Peyer's patch (tissue), 4 donors: ENCODE measurements at places on chromosomes 5 and 9. TPM values are rescaled to one million over a fixed set of nuclear protein-coding genes. Genes with fewer than 3 reads are reported as not detected.

DNA sequence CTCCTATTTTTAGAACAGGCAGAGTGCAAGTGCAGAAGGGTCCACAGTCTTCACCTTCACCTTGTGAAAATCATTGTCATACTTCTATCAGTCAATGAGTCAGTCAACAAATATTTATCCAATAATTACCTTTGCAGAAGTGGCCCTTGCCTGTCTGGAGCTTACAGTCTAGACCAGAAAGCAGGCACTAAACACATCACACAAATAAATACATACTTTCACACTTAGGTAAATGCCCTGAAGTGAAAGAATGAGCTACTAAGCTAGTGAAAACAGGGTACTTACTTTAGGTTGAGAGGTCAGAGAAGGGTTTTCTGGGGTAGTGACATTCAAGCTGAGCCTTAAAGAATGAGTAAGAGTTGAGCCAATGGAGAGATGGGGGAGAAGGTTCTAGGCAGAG is 421.9 kb upstream of the ADAMTSL1 start:
- H3K4me3 ChIP-seq: no peak overlapping the region
- no peak for DNase-seq
- no peaks in the 10 kb centered on the region for H3K27me3 ChIP-seq

DNA sequence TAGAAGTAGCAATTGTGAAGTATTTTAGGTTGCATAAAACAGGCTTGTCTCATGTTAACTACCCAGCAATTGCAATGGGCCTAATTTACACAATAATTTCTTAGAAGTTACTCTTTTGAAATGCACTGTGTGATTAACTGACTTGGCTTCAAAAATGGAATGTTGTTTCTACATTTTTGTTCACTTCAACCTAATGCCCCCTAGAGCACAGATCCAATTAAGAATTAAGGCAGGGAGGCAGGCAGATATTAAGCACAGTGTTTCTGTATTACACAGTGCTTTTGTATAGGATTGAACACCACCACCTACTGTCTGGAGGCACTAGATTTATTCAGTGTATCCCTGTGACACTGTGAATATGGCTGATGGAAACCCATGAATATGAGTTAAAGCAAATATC is 302.1 kb downstream of the FBXL17 start:
- H3K4me1 ChIP-seq: no peaks in the 10 kb centered on the region
- no peak overlapping the region for H3K27ac ChIP-seq
- H3K4me3 ChIP-seq: no peak overlapping the region
- no peak for DNase-seq
- H3K36me3 ChIP-seq: no peaks in the 10 kb centered on the region
- no peaks in the 10 kb centered on the region for H3K27me3 ChIP-seq

TMEM174 gene
- not detected for total RNA-seq

DNA sequence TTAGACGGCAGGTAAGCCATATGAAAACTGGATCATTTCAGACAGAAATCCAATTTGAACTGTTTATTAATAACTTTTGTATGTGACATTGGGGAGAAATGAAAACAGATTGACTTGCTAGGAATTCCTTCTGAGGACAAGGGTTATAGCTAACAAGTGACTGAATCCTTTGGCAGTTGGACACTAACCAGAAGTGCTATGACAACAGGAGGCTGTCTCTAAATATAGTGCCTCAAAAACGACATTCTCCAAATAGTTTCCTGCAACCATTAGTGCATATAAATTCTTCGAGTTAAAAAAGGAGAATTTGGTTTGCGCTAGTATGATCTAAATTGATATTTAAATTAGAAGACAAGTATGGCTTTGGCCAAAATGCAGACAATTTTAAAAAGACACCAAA is 338.6 kb downstream of the PTPRD start:
- no peak overlapping the region for H3K27ac ChIP-seq
- H3K4me1 ChIP-seq: no peaks in the 10 kb centered on the region
- no peaks in the 10 kb centered on the region for H3K36me3 ChIP-seq
- no peaks in the 10 kb centered on the region for H3K27me3 ChIP-seq

AFAP1L1 gene
- total RNA-seq: 14.9 TPM
